ENCODE measurements at places on chromosomes 1 and 21. TPM values are rescaled to one million over a fixed set of nuclear protein-coding genes. Genes with fewer than 3 reads are reported as not detected.

The GJA4 gene
- not detected for polyA plus RNA-seq

The LY9 gene
- not detected for polyA plus RNA-seq

The NAV1 gene
- 5.6 TPM for polyA plus RNA-seq

GRCh38 chr1:109627692-109628399, 8.2 kb downstream of the AMPD2 start:
- no peak overlapping the region for H3K4me3 ChIP-seq
- H3K36me3 ChIP-seq, result peaks cover 63% of the 10 kb centered on the region

- peaks cover 37% of the 10 kb centered on the region for H3K27me3 ChIP-seq
- no peaks in the 10 kb centered on the region for H3K36me3 ChIP-seq
- H3K4me3 ChIP-seq, result no peak overlapping the region
- peaks cover 24% of the 10 kb centered on the region for H3K4me1 ChIP-seq
Observed at GRCh38 chr1:10794724-10795275, 1.6 kb downstream of the CASZ1 start.
